ENCODE measurements at places on chromosomes 7 and 10.

DNA sequence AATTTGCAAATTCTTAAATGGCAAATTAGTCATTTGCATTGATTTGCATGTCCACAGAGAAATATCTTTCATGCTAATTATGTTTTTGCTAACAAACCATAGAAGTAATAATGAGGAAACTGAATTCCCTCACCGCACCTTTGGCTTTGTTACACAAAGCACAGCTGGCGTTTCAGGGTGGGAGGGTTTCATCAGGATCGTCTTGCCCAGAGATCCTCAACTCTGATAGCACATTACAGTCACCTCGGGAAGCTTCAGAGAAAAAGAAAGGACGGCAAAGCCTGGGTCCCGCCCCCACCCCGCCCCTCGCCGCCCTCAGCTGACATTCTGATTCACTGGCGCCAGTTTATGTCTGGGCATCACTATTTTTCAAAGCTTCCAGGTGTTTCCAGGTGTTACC, 119.4 kb downstream of the PTPRN2 start:
- DNase-seq, result no peak

DNA sequence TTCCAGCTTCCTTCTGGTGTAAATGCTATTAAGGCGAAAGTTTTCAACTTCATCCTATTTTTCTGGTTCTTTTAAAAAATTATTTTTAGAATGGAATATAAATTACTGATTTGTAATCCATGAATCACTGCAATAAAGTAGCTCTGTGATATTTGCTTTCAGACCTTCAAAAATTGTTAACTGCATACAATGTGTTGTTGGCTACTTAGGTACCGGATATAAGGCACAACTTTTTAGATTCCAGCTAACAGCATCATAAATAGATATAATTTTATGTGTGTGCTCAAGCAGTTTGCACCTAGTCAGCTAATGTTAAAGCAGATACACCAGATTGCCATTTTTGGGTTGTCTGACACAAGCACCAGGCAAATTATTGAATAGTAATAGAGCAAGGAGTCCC, 58.7 kb downstream of the PON1 start:
- no peak for DNase-seq

DNA sequence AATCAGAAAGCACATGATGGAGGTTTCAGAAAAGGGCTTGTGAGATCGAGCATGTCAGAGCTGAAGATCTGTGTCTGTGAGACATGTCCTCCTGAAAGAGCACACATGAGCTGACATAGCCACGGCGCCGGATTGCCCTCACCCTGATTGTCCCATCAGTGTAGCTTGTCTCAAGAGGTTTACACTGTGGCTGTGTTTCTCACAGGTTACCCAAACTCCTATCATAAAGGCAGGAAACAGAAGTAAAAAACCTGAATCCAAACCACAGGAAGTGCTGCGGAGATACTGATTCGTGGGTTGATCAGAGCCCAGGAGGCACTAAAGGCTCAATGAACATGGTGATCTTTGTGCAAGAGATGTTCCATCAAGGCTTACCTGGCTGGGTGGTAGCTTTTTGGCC, 3.9 kb upstream of the ATP6V0E2 start:
- DNase-seq, result no peak

GRCh38 chr10:103742824-103743223, 112.6 kb downstream of the SH3PXD2A start:
- DNase-seq, result no peak

GRCh38 chr10:3961082-3961481, 176.1 kb upstream of the KLF6 start:
- DNase-seq, result no peak

DNA sequence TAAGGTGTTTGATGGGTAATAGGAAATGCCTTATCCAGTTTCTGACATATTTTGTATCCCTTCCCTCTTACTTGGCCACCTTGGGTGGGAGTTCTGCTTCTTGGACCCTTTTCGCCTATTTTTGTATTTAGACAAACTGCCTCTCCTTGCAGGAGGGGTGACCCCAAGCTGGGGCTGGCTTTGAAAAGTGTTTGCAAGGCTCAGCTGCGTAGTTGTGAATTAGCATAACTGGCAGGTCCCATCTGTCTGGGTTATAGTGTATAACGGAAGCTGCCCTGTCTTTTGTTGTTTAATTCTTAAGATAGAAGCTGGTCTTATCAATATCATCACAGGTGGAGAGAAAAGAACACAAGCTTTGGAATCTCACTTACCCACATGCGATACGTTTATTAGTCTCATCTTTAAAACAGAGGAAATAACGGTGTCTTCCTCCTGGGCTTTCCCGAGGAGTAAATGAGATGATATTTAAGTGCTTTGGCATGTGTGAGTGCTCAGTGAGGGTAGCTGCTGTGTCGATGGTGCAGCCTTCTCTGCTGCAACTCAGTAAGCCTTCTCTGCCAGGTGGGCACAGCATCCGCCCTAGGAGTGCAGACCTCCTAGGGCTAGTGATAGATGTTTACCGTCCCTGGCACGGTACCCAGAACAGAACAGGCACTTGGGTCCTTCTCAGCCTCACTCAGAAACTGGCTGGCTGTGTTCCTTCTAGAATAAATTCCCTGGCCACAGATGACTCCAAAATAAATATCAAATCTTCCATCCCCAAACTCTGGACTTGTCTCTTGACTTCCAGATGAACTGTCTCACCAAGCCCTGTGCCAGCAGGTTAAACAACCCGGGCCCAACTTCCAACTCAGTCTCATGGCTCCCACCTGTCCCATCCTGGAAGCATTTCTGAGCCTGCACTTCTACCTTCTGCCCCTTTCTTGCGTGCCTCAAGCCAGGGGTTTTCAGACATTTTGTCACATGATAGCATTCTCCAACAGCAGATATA, 227.3 kb downstream of the GFRA1 start:
- DNase-seq, result no peak

- no peak for DNase-seq
These were observed 75.5 kb downstream of the MARCHF5 start for GRCh38 chr10:92366412-92367021.

- no peak for DNase-seq
These were observed 6.7 kb upstream of the TPST1 start for GRCh38 chr7:66198469-66198868.

DNA sequence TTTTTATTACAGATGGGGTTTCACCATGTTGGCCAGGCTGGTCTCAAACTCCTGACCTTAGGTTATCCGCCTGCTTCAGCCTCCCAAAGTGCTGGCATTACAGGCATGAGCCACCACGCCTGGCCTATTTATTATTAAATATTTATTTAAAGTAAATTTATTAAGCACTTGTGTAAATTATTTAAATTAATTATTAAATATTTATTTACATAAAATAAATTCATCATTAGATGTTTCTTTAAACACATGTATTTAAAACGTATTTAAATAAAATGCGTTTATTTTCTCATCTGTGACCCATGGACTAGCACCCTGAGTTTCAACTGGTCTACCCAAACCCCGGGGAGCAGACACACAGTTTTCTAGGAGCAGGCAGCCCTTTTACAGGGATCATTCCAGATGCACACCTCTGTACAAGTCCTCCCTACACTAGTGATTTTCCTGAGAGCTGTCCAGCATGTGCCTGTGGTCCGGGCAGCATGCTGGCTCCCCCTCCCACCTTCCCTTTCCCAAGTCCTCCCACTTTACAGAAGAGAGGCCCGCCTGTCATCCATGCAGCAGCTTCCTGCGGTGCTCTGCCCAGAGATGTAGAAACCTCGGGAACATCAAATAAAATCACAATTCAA, 89.2 kb upstream of the ATP6V0A4 start:
- no peak for DNase-seq

DNA sequence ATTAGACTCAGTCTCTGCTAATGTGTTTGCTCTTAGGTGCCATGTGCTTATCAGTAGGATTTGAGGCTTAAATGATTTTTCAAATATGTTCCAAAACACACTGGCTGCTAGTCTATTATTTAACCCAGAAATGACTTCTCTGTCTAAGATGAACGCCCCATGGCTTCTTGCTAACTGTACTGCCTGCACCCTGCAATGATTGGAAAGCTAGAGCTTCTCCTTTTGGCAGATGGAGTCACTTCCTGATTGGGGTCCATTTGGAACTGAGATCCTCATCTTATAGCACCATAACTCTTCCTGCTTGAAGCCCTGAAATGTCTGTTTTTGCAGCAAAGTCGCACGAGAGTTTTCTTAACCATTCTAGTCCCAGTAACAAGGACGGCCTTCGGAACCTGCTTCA, 186.5 kb upstream of the ADO start:
- DNase-seq, result no peak

- no peak for DNase-seq
These were observed 21.8 kb downstream of the TBXAS1 start for GRCh38 chr7:139850906-139851305.

DNA sequence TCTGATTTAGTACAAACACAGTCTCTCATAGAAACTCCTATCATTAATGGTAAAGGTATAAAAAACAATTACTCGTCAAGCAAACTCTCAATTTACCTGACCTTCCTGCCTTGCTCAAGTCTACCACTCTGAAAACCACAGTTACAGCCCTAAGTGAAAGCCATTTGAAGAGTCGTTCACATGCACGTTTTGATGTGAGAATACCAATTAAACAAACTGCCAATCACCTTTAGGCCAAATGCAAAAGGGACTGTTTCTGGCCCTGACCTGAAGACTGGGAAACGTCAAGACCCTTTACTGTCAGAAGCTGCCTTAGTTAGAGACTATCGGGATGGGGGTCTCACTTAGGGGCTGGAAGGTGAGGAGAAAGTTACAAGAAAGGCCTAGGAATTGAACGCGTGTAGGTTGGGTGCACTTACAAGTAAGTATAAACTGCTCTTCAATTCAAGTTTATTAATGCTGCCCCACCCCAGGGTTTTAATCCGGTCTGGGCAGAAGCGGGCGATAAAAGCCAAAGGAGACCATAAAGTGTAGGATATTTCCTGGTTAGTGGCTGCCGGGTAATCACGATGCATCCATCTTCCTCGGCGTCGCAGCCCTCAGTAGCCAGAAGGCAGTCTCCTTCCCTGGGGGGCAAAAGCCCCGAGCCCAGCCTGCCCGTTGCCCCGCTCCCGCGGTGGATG, 935 bp downstream of the TM9SF3 start:
- no peak for DNase-seq

DNA sequence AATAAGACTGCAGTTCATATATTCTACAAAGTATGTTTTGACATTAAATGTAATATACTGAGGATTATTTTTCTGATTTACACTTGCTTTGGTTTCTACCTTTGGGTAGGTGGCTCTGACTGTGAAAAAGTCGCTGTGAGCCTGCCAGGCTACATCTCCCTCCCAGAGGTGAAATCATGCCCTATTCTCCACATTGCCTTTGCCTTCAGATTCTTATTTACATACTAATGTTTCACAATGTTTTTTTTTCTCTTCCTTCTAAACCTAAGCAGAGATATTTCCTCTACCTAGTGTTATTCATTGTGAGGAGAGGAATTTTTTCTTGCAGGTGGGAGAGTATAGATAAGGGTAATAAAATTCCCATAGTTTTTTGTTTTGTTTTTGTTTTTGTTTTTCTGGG, 111.5 kb upstream of the ANTXRL start:
- no peak for DNase-seq

DNA sequence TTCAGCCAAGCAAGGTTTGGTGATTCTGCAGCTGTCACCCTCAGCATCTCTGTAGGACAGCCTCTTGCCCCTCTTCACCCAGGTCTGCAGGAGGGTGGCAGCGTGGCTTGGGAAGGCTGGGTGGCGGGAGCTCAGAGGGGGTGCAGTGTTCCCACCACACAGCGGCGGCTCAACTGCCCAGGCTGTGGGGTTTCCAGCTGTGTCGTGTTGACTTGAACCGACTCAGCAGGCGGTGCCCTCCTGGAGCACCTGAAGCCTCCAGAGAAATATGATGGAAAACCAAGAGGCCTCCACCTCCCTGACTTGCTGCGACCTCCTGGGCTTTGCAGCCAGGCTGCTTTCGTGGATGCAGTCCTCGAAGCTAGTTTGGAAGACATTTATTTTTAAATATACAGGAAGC, 68.0 kb upstream of the KLF6 start:
- DNase-seq, result no peak

DNA sequence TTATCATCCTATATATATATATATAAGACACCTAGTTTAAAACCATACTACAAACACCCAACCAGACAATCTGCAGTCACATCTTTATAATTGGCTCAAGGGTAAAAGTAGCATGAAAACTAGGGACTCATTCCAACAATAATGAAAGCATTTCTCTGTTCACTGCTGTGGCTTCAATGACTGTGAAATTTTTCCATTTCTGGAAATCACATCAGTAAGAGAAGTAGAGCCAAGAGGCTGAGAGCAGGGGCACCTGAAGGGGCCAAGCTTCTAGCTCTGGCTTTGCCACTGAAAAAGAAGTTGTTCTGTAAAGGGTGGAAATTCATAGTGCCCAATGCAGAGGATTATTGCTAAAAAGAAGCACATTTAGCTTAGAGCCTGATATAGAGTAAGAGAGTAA, 158.6 kb upstream of the GLI3 start:
- no peak for DNase-seq

DNA sequence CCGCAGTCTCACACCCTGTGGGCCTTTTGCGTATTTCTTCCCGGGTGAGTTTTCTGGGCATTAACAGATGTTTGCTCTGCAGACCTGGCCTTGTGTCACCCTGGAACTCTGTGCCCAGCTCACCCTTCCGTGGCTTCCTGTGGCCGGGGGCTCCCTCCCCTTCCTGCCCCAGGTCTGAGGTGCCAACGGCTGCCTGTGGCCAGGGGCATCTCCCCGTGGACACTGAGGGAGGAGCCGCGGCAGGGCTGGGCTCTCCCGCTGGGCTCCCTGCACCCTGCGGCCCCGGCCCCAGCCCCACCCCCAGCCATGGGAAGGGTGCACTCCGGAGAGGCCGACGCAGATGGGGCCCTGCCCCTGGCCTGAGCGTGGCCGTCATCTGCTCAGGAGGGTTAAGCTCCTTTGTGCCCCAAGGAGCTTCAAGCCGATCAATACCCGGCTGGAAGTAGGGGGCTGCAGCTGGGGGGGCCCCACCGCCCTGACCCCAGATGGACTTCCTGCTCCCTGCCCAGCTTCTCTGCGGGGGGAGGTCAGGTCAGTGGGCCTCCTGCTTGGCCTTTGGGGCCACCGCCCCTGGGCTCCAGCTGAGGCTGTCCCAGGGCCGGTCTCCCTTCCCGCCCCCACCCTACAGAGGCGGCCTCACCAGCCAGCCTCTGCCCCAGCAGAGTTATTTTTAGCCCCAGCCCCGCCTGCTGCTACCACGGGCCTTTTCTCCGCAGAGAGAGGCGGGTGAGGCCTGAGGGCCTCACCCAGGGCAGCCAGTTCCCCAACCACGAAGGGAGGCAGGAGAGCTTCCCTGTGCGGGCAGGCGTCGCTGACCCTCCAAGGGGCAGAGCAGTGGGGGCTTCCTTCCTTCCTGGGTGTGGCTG, 24.2 kb downstream of the PWWP2B start:
- DNase-seq, result no peak

DNA sequence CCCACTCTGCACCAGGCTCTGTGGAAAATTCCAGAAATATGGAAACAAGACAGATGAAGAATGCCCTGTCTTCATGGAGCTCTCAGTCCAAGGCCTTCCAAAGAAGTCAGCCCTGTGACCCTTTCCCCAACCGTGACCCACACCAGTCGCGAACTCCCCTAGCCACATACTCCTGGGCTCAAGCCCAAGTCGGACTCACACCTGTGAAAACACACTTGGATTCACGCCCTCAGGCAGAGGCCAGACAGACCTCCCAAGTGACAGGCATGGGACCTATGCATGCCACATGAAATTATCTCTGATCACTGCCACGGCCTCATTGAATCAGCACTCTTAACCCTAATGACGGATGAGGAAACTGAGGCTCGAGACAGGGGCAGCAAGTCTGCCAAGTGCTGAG, 42.5 kb downstream of the ZCCHC24 start:
- DNase-seq, result no peak

- DNase-seq, result peak; percentile 36
These were observed 57.6 kb downstream of the MMRN2 start for GRCh38 chr10:86899670-86900276.
